Karpas-422 (cell line): ENCODE measurements at places on chromosomes 3 and 15. TPM values are rescaled to one million over a fixed set of nuclear protein-coding genes. Genes with fewer than 3 reads are reported as not detected.

- H3K27me3 ChIP-seq: 0 out of 2 replicates have a peak, but pooled peaks cover 3% of the 10 kb centered on the region
- DNase-seq: no peak
- H3K4me3 ChIP-seq: no peak overlapping the region
- H3K36me3 ChIP-seq: no peaks in the 10 kb centered on the region
Observed at GRCh38 chr3:54706738-54707137, 221.1 kb downstream of the LRTM1 start.

GRCh38 chr3:79246875-79247724, 520.7 kb downstream of the ROBO1 start:
- DNase-seq: no peak
- H3K36me3 ChIP-seq: no peaks in the 10 kb centered on the region
- H3K4me3 ChIP-seq: no peak overlapping the region
- H3K4me1 ChIP-seq: no peaks in the 10 kb centered on the region

DNA sequence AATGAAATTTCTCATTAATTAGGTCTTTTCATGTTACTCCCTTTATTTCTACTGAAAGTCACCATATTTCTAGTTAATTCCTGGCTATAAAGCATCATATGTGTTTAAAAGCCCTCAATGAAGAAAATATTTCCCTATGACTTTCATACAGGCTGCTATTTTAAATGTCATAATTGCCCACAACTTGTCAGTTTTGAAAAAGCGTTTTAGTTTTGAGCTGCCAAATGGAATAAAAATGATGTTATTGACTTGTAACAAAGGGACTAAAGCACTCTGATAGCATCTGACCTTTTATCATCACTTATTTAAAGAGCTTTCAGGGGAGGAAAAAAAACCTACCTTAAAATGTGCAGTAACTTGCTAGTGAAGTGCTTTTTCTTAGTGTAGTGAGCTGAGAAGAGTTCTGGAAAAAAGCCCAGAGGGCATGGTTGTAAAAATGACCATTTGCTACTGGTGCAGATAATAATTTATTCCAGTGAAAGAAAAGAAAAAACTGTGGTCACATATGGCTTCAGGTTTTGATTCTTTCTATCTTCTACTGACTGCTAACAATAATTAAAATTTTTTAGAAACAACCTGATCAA, 877.2 kb downstream of the CADM2 start:
- H3K27ac ChIP-seq: no peak overlapping the region
- no peak for DNase-seq
- no peaks in the 10 kb centered on the region for H3K27me3 ChIP-seq
- no peaks in the 10 kb centered on the region for H3K36me3 ChIP-seq
- no peak overlapping the region for H3K4me3 ChIP-seq

- DNase-seq: no peak
- H3K27ac ChIP-seq: no peak overlapping the region
- no peak overlapping the region for H3K4me3 ChIP-seq
Observed at GRCh38 chr3:125958511-125959316, 10.3 kb upstream of the ROPN1B start.

The WDR93 gene
- not detected in 2 replicates for total RNA-seq
